ENCODE measurements at places on chromosomes 4 and X. TPM values are rescaled to one million over a fixed set of nuclear protein-coding genes. Genes with fewer than 3 reads are reported as not detected.
A peak's percentile ranks its signal among the peaks of the same experiment; 100 is the strongest.

KLHL4 gene
- total RNA-seq = not detected

PAGE2B gene
- total RNA-seq = 0.55 TPM

ZIC3 gene
- total RNA-seq = not detected

DCAF12L2 gene
- total RNA-seq = not detected

CT45A2 gene
- not detected for total RNA-seq

ZNF711 gene
- total RNA-seq = 1.0 TPM

PRR32 gene
- total RNA-seq = not detected

AGA gene
- total RNA-seq = 20.8 TPM

DNA sequence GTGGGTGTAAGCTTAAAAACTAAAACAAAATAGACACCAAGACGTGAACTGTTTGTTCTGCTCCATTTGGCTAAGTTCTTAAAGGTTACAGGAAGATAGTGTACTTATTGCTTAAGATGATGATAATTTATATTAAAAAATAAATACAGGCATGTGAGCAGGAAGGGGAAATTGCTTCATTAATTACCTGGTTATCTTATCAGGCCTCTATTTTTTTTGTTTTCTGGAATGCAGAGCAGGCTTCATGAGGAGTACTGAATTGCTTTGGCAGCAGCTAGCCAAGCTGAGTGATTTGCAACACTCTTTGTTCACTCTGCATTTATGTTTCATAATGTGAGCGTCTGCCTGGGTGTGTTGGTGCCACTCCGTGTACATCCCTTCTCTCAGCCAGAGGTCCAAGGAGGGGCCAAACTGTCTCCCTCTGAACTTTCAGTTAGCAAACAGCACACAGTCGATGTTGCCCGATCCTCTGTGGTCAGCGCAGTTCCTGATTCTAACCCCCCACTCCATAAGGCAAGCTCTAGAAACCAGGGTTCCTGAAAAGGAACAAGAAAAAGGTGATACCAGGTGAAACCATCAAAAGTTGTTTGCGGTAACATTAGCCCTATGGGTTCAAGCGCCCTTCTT is 348.2 kb downstream of the SPRY1 start:
- H3K4me1 ChIP-seq = peaks cover 3% of the 10 kb centered on the region
- no peaks in the 10 kb centered on the region for H3K36me3 ChIP-seq
- no peak overlapping the region for H3K27ac ChIP-seq

DNA sequence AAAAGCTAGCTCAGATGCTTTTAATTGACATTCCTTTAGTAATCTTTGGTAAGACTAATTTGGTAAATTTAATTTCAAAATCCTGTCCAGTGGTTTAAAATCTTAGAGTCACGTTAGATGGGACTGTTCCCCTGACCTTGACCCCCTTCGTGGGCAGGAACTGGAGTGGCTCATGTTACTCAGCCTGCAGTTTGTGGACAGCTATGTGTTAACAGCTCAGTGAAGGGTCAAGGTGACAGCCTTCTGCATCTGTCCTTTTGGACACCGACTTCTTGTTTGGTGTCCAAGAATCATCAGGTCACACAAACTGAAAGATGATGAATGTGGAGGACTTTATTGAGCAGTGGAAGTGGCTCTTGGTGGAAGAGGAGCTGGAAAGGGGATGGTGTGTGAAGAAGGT is 2.9 kb downstream of the ARSF start:
- H3K27me3 ChIP-seq = no peaks in the 10 kb centered on the region
- H3K4me3 ChIP-seq = no peak overlapping the region

DNA sequence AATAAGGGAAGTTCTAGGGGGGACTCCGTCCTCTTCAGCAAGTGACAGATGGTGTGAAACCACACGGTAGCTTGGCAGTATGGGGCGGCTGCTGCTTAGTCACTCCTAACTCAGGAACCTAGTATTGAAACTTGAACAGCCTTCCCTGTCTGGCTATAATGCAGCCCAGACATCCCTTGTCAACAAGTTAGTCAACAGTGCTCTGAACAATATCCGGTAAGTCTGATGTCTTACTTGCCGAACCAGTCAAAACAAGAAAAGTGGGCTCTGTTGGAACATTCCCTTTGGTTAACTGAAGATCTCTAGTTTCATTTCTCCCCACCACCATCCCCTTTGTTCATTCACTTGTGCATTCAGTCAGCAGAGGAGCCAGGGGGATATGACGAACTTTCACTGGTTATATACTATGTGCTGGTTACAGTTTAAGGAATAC is 18.7 kb upstream of the CXCL13 start:
- H3K4me1 ChIP-seq = peaks cover 66% of the 10 kb centered on the region
- H3K4me3 ChIP-seq = peak overlapping the region; percentile 54
- H3K27ac ChIP-seq = peak overlapping the region; percentile 84
- peaks cover 5% of the 10 kb centered on the region for H3K36me3 ChIP-seq
- peak; percentile 87 for DNase-seq
- peaks cover 16% of the 10 kb centered on the region for H3K27me3 ChIP-seq

- no peak for DNase-seq
- no peak overlapping the region for H3K4me3 ChIP-seq
- H3K27me3 ChIP-seq = peaks cover 5% of the 10 kb centered on the region
- H3K4me1 ChIP-seq = no peaks in the 10 kb centered on the region
- H3K27ac ChIP-seq = no peak overlapping the region
- H3K36me3 ChIP-seq = no peaks in the 10 kb centered on the region
Observed at GRCh38 chr4:101931619-101932018, 141.1 kb downstream of the BANK1 start.

GRCh38 chr4:87058356-87059073 is 123.7 kb downstream of the AFF1 start:
- no peaks in the 10 kb centered on the region for H3K27me3 ChIP-seq
- peak overlapping the region; percentile 0 for H3K4me3 ChIP-seq
- peak; percentile 79 for DNase-seq

GRCh38 chr4:8867624-8868320 is 3.9 kb downstream of the HMX1 start:
- peaks cover 55% of the 10 kb centered on the region for H3K27me3 ChIP-seq
- H3K27ac ChIP-seq = no peak overlapping the region
- H3K4me1 ChIP-seq = peaks cover 5% of the 10 kb centered on the region
- H3K36me3 ChIP-seq = no peaks in the 10 kb centered on the region
- H3K4me3 ChIP-seq = no peak overlapping the region

DNA sequence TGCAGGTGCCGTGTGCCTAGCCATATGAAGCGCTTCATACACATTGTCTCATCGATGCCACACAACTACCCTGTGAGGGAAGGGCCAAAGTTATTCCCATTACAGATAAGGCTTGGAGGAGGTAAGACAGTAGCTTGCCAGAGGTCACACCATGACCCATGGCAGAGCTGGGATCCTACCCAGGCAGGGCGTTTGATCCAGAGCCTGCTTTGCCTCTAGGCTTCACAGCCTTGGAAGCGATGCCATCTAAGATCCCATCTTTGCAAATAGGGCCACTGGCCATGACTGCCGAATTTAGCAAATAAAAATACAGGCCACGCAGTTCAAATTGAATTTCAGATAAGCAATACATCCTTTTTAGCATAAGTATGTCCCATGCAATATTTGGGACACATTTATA is 358.2 kb downstream of the BCOR start:
- H3K4me3 ChIP-seq = no peak overlapping the region
- H3K27me3 ChIP-seq = no peaks in the 10 kb centered on the region
- no peaks in the 10 kb centered on the region for H3K36me3 ChIP-seq
- no peak for DNase-seq

DNA sequence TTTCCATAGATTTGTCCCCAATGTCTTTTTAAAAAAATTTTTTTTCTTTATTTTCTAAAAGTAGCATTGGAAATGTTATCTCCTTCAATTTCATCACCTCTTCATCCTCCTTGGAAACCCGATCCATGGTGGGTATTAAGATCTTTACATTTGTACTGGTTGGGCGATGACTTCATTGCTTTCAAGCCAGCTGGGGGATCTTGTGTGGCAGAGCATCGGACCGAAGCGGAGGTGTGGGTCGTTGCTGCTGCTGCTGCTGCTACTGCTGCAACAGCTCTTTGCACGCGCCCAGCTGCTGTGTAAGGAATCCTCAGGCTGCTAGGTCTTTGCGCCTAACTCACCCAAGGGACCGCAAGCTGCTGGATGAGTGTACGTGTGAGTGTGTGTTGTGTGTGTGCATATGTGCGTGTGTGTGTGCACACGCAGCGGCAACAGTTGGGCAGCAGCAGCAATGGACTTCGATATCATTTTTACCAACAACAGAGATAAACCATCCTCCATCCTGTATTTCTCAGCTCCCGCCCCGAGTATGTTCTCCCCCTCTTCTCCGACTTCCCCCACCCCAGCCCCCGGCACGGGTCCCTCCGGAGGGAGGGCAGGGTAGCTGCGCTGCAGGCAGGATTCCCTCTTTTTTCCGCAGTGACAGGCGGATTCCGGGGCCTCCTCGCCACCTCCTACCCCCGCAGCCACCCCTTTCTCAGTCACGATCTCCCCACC is 768 bp upstream of the CDKL5 start:
- no peaks in the 10 kb centered on the region for H3K36me3 ChIP-seq
- H3K27ac ChIP-seq = peak overlapping the region; percentile 55
- H3K4me1 ChIP-seq = peaks cover 2% of the 10 kb centered on the region
- peaks cover 2% of the 10 kb centered on the region for H3K27me3 ChIP-seq

DNA sequence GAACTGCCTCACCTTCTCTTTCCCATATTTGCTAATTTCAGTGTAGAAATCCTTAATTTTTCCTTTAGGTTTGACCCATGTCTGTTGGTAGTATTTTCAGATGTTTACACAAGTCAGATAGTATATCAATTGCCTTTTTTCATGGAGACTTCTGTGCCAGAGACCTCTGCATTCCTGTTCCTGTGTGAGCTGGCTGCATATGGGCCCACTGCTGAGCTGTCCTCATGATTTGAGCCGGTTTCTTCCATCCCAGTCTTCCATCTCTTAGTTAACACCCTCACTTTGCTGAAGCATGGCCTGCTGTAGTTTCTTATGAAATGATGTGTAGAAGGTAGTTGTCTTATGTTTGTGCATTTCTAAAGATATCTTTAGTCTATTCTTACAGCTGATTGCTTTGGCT is 40.0 kb downstream of the CDS1 start:
- peaks cover 2% of the 10 kb centered on the region for H3K36me3 ChIP-seq
- no peaks in the 10 kb centered on the region for H3K27me3 ChIP-seq
- H3K4me1 ChIP-seq = no peaks in the 10 kb centered on the region
- H3K4me3 ChIP-seq = no peak overlapping the region
- H3K27ac ChIP-seq = no peak overlapping the region
- no peak for DNase-seq

- H3K36me3 ChIP-seq = no peaks in the 10 kb centered on the region
- no peaks in the 10 kb centered on the region for H3K27me3 ChIP-seq
- no peak overlapping the region for H3K27ac ChIP-seq
- no peak for DNase-seq
- H3K4me1 ChIP-seq = no peaks in the 10 kb centered on the region
- H3K4me3 ChIP-seq = no peak overlapping the region
Observed at GRCh38 chr4:144583658-144584057, 62.3 kb upstream of the HHIP start.

DNA sequence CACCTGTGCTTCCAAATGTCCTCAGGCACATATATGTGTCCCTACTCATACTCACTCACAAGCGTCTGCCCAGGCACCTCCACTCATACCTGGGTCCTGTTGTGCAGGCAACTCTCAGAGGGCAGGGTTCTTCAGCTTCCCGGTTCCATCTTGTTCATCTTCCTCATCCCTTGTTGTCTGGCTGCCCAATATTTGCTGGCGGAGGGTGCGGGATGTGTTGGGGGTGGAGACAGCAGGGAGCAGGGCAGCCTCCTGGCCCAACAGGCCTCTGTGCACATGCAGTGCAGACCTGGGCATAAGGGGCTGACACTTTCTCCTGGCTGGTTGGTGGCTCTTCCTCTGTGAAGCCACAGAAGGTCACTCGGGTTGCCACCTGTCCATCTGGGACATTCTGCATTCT is 32.1 kb downstream of the NBDY start:
- no peaks in the 10 kb centered on the region for H3K27me3 ChIP-seq
- peaks cover 54% of the 10 kb centered on the region for H3K4me1 ChIP-seq
- DNase-seq = no peak
- peak overlapping the region; percentile 99 for H3K27ac ChIP-seq

- H3K4me3 ChIP-seq = no peak overlapping the region
- no peaks in the 10 kb centered on the region for H3K27me3 ChIP-seq
- no peak for DNase-seq
- H3K36me3 ChIP-seq = no peaks in the 10 kb centered on the region
Observed at GRCh38 chr4:136562834-136563233, 969.5 kb downstream of the PCDH18 start.

DNA sequence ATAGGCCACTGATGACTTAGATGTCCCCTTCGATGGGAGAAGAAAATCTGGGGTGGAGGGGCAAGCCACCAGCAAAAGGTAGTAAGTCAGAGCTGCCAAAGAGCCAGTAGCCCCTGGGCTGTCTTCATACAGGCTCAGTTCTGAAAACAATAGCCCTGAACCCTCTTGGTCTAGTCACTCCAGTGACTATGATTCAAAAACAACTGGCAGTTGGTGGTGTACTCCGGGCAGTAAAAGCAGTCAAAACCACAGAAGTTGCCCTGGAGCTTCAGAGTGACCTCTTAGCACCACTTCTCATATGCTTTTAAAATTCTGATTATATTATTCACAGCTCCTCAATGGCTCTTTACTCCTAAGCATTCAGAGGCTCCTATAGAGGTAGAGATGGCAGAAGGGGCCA is 164.3 kb upstream of the MAMLD1 start:
- DNase-seq = no peak
- H3K4me1 ChIP-seq = peaks cover 10% of the 10 kb centered on the region
- no peak overlapping the region for H3K27ac ChIP-seq
- H3K36me3 ChIP-seq = no peaks in the 10 kb centered on the region
- no peak overlapping the region for H3K4me3 ChIP-seq

DNA sequence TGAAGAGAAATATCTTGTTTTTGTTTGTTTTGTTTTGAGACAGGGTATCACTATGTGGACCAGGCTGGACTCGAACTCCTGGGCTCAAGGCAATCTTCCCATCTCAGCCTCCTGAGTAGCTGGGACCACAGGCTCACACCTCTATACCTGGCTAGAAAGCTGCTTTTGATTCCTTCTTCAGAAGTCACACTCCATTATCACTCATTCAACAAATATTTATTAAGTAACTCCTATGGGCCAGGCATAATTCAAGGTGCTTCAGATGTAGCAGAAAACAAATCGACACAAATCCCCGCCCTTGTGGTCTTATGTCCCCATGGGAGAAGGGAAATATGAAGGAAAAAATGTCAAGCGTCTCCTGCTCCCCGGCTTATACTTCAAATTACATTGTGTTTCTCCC is 72.6 kb upstream of the DHX15 start:
- H3K4me1 ChIP-seq = peaks cover 2% of the 10 kb centered on the region
- no peak overlapping the region for H3K27ac ChIP-seq
- peaks cover 14% of the 10 kb centered on the region for H3K27me3 ChIP-seq
- no peak overlapping the region for H3K4me3 ChIP-seq
- no peak for DNase-seq
- no peaks in the 10 kb centered on the region for H3K36me3 ChIP-seq

GRCh38 chrX:130594453-130594916 is 192.7 kb downstream of the RBMX2 start:
- no peaks in the 10 kb centered on the region for H3K4me1 ChIP-seq
- H3K27ac ChIP-seq = no peak overlapping the region
- DNase-seq = no peak
- H3K36me3 ChIP-seq = no peaks in the 10 kb centered on the region
- H3K27me3 ChIP-seq = peaks cover 3% of the 10 kb centered on the region

DNA sequence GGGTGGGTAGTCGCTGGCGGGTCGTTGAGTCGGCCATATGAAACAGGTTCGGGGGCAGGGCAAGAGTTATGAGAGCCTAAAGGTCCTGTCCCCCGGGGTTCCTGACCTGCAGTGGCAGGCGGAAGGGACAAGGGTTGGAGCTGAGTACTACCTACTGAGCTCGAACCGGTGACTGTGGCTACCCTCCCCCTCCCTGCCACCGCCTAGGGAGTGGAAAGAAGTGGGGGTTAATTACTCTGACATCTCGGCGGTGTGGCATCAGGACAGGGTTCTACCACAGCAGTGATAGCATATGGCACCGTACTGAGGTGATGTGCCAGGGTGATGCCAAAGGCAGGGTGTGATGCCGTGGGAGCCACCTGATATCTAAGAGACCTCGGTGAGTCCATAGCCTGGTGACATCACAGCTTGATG is 307 bp downstream of the ATG4A start:
- H3K27me3 ChIP-seq = no peaks in the 10 kb centered on the region
- H3K27ac ChIP-seq = no peak overlapping the region
- H3K36me3 ChIP-seq = no peaks in the 10 kb centered on the region
- DNase-seq = no peak
- no peak overlapping the region for H3K4me3 ChIP-seq

Data from activated CD4-positive, alpha-beta T cell treated with anti-CD3 and anti-CD28 coated beads for 36 hours (primary cell).